Stromal cell of bone marrow (primary cell): ENCODE measurements at places on chromosomes 5 and 9.

DNA sequence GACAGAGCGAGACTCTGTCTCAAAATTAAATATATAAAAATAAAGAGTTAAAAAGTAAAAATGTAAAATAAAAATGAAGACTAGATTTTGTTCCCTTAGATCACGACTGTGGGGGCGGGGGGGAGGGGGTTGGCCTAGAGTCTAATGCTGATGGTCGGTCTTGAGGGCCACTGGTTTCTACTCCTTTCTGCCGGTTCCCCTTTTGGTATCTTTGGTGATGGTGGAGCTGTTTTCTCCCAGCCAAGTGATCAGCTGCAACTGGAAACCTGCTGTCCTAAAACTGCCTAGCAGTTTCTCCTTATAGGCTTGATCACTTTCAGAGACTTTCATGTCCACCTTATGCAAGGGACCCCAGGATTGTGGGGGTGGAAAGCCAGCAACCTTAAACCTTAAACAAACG, 1.1 kb downstream of the SRD5A1 start:
- DNase-seq, result no peak

DNA sequence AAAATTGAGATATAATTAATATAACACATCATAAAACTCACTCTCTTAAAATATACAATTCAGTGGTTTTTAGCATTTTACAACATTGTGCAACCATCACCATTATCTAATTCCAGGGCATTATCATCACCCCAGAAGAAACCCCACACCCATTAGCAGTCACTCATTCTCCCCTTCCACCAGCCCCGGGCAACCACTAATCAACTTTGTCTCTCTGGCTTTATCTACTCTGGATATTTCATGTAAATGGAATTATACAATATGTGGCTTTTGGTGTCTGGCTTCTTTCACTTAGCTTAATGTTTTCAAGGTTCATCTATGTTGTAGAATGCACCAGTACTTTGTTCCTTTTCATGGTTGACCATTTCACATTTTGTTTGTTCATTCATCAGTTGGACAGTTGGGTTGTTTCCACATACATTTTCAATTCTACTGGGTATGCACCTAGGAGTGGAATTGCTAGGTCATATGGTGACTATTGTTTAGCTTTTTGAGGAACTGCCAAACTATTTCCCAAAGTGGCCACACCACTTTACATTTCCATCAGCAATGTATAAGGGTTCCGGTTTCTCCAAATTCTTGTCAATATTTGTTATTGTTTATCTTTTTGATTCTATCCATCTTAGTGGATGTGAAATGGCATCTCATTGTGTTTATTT, 62.4 kb downstream of the MARCHF3 start:
- DNase-seq, result no peak

- peak; percentile 18 for DNase-seq
These were observed 116.7 kb upstream of the RGMB start for GRCh38 chr5:98656796-98657195.

DNA sequence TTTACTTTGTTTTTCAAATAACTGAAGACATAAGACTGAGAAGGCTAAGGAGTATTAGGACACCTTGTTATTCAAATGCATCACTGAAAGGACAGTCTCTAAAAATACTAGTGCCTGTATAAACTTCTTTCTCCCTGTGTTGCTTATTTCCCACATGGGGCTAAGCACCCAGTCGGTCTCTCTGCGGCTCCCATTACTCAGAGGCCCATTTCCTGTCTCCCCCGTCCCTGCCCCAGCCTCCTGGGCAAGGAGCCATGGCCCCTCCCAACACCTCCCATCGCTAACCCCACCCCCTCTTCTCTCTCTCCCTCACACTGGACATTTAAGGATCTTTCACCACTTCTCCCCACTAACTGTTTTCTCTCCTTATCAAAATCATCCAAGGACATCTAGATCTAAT, 81.9 kb downstream of the EBF1 start:
- DNase-seq, result no peak

GRCh38 chr5:73178265-73178664, 5.3 kb downstream of the TMEM174 start:
- no peak for DNase-seq

GRCh38 chr5:93926831-93927620, 185.6 kb upstream of the POU5F2 start:
- DNase-seq, result no peak

- no peak for DNase-seq
These were observed 89.3 kb downstream of the STARD4 start for GRCh38 chr5:111422747-111423720.

DNA sequence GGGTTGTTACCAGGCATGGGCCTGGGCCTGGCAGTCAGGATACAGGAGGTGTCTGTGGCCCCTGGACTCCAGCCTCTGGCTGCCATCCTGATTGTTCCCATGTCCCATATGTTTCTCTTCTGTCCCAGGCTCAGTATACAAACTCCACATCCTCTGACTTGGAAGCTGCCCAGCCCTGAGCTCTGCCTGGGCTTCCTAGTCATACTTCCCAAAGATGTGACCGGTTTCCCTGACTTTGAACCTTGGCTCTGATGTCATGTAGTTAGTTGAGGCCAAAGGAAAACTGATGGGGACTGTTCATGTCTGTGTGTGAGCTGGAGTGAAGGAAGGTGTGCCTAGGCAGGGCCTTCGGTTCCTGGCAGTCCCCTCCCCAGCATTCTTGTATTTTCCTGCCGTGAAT, 50.4 kb downstream of the CYSTM1 start:
- DNase-seq, result no peak
